Stimulated activated naive CD4-positive, alpha-beta T cell treated with Interleukin-2 at 50 U/mL for 16 hours (primary cell): ENCODE measurements at places on chromosomes 6 and 20.

DNA sequence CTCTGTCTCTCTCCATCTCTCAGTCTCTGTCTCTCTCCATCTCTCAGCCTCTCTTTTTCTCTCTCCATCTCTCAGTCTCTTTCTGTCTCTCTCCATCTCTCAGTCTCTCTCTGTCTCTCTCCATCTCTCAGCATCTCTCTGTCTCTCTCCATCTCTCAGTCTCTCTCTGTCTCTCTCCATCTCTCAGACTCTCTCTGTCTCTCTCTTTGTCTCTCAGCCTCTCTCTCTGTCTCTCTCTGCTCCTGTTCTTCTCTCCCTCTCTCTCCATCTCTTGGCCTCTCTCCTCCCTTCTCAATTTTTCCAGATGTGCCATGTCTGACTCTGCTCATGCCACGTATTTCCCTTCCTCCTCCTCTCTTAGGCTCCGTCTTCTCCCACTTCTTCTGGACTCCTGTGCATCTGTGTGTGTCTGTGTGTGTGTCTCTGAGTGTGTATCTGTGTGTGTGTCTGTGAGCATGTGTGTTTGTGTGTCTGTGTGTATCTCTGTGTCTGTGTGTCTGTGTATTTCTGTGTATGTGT lies 72.7 kb downstream of the SRC start:
- DNase-seq, result no peak

DNA sequence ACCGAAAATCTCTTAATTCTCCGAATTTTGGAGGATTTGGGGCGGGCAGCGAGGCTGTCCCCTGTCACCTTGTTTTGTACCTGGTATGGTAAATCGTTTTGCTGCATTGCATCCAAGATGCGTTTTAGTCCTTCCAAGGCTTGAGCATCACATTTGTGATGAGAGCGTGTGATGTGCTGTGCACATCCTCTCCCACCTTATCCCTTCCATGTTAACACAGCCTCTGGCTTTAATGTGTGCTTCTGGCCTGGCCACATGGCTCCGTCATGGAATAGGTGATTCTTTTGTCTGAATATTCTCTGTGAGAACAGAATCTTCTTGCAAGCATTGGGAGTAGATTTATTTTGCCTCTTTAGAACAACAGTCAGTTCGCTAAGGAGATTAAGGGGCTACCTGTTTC lies 763 bp downstream of the TMEM14A start:
- DNase-seq, result no peak

DNA sequence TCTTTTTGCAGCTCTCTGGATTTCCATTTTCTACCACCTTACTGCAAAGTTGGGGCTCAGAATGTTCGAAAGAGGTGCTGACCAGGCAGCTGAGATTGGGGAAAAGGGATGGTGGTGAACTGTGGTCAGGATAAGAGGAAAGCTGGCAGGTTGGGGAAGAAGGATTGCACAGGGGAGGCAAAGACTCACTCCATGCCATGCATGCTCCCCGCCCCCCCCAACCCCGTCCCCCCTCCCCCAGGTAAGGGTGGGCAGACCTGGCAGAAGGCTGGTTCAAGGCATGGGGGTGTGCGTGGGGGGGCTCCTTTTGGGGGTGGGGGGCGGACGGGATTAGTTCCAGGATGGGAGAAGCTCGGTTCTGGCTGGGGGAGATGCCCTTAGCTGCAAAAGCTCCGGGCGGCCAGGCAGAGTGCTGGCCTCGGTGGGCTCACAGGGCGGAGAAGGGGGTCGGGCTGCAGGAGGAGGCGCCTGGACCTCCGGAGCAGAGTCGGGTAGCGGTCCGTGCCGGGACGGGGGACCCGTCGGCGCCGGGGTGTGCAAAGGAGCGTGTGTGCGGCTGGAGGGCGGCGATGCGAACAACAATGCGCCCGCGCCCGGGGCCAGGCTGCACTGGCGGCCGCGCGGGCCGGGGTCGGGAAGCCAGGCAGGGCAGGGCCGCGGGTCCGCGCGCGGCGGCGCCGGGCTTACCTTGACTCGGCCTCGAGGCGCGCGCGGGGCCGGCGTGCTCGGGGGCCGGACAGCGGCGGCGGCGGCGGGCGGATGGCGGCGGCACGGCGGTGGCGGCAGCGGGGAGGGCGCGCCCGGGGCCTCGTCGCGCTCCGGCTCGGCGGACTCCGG lies 880 bp downstream of the ADNP start:
- DNase-seq, result peak; percentile 25

DNA sequence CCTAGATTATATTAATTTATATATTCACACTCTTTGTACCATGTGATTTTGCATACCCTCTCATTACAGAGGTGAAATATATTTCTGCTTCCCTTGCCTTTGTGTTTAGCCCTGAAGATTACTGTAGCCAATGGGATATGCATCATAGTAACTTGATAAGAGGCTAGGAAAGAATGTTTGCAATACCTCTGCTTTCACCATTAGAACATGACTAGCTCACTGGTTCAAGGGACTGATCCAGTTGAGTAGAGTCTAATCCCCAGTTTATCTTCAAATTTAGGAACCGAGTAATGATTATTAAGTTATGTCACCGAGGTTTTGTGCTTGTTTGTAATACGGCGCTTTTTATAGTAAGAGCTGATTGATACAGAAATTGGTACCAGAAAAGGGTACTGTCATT lies 552.6 kb upstream of the GJE1 start:
- DNase-seq, result no peak

- no peak for DNase-seq
These were observed 118.1 kb downstream of the VEGFA start for GRCh38 chr6:43887906-43888683.

- DNase-seq, result no peak
These were observed 73.9 kb downstream of the MRAP2 start for GRCh38 chr6:84107495-84107894.
